ENCODE measurements at places on chromosomes 2 and 18. TPM values are rescaled to one million over a fixed set of nuclear protein-coding genes. Genes with fewer than 3 reads are reported as not detected.

DNA sequence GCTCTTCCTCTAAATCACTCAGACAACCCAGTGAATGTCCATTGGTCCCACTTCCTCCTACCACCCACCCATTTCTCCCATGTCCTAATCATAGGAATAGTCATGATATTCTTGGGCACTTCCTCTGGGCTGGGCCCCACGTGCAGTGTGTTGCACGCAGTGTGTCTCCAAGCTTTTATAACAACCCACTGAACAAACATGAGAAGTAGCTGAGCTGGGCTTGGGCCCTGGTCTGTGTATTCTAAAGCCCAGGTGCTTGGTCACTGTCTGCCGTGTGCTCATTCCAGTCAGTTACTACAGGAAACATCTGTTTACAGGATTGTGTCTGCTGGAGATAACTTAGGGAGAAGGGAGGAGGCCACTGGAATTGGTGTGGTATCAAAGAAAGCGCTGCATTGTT, 64.2 kb upstream of the THOC1 start:
- DNase-seq: peak; percentile 39

DNA sequence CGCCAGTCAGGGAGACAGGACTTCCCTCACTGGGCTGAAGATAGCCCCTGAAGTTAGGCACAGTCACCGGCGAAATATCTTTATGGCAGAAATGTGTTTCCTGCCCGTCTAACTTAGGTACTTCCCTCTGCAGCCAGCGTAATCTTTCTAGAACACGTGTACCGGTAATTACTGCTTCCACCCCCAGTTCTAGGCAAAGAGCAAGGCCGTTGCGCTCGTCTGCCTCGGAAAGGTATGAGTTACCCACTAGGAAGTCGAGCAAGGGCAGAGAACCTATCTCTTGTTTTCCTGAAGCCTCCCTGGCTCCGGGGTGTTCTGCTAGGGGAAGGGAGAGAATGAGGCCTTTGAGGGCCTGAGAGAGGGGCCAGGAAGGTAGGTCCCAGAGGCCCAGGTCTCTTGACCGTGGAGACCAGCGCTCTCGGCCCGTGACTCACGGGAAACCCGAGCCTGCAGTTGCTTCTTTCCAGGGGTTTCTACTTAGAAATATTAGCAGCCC, 70.0 kb downstream of the TWSG1 start:
- DNase-seq: peak; percentile 74

DNA sequence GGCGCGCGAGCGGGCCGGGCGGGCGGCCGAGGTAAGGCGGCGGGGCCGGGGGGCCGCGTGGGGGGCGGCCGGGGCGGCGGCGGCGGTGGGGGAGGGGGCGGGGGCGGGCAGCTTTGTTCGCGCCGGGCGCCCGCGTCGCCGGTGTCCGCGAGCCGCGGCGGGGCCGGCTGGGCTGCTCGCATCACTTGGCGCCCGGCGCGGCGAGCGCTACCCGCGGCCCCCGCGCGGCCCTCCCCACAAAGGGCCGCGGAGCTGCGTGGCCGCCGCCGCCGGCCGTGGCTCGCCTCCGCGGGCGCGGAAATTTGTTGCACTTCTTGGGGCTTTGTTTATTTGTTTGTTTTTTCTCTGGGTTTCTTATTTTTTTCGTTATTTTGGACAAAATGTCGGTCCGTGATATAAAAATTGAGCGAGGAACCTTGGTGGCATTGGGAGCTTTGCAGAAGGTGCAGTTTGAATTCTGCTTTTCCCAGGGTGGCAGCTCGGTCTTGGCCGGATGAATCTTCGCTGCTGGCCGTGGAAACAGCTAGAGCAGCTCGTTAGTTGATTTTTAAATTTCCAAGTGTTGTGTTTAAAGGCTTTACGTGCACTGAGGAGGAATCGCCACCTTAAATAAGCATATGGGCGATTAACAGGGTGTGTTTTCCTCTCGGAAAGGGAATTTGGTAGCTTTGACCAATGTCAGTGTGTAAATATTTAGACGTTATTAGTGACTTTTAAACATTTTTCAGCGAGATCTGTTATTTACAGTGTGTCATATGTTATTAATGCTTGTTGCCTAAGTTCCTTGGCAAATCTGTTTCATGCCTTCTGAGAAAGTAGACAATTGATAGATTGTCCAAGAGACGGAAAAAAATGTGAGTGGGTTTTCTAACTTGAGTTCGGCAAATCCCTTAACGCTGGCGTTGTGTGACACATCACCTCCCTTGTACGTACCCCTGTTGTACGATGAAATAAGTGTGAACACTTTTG, 822 bp downstream of the UBE2E3 start:
- DNase-seq: peak; percentile 41

DNA sequence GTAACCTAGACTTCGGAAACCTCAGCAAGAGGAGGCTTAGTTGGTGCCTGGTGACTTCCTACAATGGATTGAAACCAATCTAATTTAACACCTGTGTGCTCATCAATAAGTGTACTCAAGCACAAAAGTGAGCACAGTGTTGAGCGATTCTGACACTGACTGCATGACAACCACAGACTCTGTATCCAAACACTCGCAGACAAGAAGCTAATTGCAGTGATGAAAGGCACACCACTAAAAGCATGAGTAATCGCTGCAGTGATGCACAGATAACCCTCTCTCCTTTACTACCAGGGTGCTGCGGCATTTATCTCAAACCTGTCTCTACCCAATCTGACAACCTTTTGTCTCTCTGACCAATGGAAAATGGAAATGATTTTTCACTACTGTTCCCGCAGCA, 168.1 kb downstream of the AFF3 start:
- DNase-seq: peak; percentile 5

The UGT1A3 gene
- not detected for total RNA-seq
